ENCODE measurements at places on chromosomes 11 and 22.
A peak's percentile ranks its signal among the peaks of the same experiment; 100 is the strongest.

DNA sequence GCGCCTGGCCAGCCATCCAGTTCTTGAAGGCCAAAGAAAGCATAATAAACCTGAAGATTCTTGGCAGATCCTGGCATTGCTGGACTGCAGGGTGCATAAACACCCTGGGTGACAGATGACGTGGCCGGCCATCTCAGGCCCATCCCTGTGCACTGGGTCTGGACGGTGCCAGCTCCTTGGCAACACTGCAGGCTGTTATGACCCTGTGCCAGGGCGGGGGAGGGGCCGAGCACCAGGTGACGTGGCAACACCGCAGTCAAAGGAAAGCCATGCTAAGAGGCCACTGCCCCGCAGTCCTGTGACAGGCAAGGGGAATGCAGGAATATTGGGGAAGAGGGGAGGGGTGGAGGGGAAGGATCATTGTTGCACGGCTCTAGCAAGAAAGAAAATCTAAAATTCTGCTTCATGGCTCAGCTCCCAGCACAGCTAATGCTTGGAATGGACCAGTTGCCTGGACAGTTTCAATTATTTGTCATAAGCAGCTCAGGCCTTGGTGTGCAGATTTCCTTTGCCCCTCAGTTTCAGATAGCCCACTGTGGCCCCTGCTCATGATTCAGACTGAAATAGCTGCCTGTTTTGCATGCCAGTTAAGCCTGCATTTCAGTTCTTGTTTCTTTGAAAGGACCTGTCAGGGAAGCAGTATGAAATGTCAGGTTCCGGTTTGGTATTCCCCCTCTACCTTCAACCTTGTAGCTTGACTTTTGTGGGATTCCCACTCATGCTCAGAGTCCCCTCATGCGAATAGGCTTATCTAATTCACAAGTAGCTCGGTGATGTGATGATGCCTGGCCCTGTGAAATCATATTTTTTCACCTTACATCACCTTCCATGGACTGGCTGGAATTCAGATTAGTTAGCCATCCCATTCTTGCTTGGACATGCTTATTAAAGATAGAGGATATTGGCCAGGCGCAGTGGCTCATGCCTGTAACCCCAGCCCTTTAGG is 29.7 kb upstream of the DDX6 start:
- no peak for DNase-seq

DNA sequence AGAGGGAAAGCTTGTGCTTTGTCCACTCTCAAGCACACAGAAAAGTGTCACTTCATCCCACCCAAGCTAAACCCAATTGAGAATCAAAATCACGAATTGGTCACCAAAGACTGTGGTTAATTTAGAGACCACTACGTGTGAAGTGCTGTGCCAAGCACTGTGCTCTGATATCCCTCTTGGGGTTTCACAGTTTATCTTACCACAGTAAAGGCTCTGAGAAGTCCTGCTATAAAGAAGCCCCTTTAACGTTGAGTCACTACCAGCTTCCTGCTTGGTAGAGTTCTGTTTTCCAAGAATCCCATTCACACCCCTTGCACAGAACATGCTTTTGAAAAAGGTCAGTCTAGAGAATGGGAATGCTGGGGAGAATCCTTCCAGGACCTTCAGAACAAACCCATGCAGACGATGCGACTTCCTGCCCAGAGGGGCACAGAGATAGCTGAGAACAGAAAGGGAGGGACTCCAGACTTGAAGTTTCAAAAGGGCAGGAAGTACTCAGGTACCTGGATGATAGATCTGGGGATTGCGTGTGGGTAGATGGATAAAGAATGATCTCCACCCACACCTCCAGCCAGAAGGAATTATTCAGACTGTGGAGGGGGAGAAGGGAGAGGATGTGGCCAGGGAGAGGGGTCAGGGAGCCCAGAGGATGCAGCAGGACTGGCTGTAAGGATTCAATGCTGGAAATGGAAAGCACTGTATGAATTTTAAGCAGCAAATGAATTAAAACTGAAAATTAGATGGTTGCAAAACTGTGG is 18.1 kb upstream of the TSPAN18 start:
- DNase-seq = no peak

GRCh38 chr11:59550842-59551658 is 39.7 kb downstream of the OR4D9 start:
- peak; percentile 91 for DNase-seq

DNA sequence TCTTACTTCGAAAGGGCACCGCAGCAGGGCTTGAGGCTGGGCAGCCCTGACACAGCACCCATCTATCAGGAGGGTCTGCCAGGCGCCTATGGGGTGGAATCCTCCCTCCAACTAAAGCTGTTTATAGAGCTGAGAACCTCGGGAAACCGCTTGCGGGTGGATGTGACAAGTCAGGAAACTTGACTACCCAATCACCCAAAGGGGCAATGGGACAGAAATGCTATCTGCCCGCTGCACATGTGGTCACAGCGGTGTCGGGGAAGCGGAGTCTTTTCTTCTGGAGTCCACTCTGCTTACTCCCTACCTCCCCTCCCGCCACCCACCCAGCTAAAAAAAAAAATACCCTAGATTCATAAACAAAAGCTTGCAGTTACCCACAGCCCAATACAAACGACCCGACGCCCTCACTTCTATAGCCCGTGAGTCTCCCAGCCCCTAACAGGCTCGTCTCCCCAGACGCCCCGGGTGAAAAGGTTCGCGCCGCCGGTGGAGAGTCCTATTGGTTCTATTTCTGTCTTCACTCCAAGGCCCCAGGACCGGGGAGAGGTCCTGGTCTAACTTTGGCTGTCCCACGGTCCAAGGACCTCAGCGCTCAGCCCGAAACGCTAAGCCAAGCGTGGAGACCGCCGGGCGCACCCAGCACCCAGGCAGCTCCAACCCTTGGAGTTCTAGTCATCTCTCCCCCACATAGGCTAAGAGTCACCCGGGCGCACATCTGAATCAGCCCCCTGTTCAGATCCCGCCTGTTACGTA is 1.4 kb downstream of the TRPC6 start:
- DNase-seq = no peak

- DNase-seq = no peak
Measured at GRCh38 chr11:2177076-2177475, 5.5 kb upstream of the TH start.

DNA sequence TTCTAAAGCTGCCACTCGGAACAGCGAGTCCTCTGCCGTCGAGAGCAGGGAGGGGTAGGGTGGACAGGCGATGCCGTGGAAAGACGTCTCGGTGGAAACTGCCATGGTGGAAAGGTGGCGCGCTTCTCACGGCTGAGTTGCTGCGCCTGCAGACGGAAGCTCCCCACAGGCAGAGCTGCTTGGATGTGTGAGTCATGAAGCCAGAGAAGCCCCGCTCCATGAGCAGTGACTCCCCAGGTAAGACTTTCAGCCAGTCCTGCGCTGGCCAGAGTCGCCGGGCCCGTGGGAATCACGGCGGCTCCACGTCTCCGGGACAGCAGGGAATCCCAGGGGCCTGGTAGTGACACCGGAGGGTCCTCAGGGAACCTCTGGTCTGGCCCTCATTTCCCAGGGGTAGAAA is 4.0 kb upstream of the TRMU start:
- DNase-seq = no peak

GRCh38 chr11:124623861-124624525 is 1.3 kb downstream of the TBRG1 start:
- peak; percentile 51 for DNase-seq

GRCh38 chr11:102640946-102641345 is 15.8 kb upstream of the MMP20 start:
- no peak for DNase-seq

- DNase-seq = peak; percentile 80
Measured at GRCh38 chr11:69642913-69643632, 2.1 kb downstream of the CCND1 start.

- DNase-seq = no peak
Measured at GRCh38 chr22:46887978-46888377, 125.5 kb downstream of the TBC1D22A start.

DNA sequence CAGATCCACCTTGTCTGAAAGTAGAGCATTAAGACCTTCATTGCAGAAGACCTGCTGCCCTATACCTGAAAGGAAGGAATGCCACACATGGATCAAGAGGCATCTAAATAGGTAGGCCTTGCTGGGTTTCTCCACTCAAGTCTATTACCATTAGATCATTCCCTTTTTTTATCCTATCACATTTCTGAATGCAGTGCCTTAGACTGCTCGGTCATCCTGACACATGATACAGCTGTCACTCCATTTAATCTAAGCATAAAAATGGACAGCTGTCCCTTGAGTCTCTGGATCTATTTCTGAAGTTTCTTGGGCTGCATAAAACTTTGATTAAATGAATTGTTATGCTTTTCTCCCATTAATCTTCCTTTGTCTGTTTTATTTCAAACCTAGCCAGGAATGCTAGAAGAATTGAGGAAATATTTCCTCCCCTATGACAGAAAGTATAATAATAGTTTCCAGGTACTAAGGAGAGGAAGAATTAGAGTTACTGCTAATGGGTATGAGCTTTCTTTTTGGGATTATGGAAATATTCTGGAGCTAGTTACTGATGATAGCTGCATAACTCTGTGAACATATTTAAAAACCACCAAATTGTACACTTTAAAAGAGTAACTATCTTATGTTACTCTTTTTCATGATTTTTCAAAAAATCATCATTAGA is 88.0 kb downstream of the DLG2 start:
- no peak for DNase-seq

GRCh38 chr11:121293288-121293594 is 670 bp downstream of the SC5D start:
- DNase-seq = no peak

- no peak for DNase-seq
Measured at GRCh38 chr11:64348383-64349024, 8.5 kb downstream of the CCDC88B start.

DNA sequence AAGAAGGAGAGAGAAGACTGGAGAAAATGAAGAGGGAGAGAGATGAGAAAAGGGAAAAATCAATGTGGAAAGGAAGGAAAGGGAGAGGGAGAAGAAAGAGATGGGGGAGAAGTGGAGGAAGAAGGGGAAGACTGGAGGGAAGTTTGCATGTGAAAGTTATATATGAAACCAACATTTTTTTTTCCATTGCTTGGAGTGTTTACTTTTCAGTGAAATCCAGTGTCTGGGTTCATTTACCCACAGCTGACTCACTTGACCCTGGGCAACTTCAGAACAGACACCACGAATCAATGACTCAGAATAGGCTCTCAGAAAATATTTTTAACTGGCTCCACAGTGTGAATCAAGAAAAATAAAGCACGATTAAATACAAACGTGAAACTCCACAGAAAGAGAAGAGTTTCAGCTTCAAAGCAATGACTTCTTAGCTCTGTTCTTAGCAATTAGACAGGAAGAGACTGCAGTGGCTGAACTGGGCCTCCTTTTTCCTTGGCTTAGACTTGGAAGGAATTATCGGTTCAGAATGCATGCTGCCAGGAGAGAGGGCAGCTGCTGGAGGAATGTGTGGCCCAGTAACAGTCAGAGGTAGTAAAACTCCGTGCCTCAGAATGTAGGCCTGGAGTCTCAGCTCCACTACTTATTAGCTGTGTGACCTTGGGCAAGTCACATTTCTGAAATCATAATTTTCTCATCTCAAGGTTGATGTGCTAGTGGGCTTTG is 237.5 kb downstream of the MIAT start:
- peak; percentile 97 for DNase-seq

DNA sequence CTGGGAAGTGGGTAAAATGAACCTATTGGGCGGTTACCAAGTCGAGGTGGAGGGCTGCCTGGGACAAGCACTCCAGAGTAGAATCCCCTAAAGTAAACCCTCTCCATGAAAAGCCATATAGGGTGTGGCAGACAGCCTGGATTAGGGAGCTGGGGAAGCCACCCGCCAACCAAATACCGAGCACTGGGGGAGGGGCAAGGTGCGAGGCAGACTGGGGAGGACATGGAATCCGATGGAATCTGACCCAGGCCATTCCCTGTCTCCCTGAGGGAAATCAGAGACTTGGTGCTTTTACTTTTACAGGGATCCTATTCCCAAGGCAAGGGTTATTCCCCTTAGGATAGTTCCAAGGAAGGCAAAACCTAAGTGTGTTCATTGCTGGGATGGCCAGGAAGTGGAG is 130.9 kb upstream of the HSD17B12 start:
- DNase-seq = no peak

- DNase-seq = no peak
Measured at GRCh38 chr11:31651208-31651607, 141.6 kb downstream of the ELP4 start.

DNA sequence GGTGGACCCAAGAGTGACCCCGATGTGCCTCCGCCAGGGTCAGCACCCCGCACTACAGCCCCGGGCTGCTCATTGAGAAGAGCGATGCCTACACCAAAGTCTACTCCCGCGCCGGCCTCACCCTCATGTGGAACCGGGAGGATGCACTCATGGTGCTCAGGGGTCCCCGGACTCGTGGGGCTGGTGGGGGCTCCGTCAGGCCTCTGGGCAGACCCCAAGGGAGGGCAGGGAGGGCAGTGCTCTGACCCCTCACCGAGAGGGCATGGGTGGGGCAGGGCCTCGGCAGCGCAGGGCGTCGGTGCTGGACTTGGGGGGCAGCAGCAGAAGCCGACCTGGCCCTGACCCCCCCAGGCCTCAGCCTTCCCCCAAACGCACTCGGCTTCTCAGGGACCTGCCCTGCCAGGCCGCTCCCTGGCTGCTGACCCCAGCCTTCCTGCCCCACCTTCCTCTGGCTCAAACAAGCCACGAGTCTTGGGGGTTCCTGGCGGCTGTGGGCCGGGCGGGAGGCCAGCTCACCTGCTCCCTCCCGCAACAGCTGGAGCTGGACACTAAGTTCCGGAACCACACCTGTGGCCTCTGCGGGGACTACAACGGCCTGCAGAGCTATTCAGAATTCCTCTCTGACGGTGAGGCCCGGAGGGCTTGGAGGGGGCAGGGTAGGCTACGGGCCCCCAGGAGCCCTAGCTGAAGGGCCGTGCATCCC is 2.9 kb downstream of the MUC2 start:
- DNase-seq = no peak

DNA sequence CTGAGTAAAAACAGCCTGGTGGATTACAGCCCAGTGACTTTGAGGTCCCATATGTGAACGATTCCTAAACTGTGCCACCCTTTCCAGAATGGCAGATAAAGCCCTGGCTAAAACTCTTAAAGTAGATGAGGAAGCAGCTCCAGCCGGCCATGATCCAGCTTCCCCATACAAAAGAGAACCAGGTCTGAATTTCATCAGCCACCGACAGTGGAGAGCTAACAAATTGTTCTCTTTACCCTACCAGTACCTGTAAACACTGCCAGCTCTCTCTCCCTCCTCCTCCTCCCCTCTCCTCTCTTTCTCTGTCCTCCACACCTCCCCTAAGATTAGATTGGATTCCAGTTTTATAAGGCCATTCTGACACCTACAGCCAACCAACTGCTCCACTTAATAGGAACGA is 176.9 kb downstream of the DSCAML1 start:
- DNase-seq = no peak

GRCh38 chr11:849951-850774 is 7.5 kb downstream of the TSPAN4 start:
- DNase-seq = no peak

GRCh38 chr11:5726351-5726750 is 9.9 kb upstream of the OR56B1 start:
- no peak for DNase-seq

GRCh38 chr22:50308597-50308935 is 1.1 kb upstream of the PLXNB2 start:
- DNase-seq = peak; percentile 92

- DNase-seq = peak; percentile 15
Measured at GRCh38 chr11:19345519-19345847, 104.7 kb upstream of the E2F8 start.

- DNase-seq = no peak
Measured at GRCh38 chr11:134537941-134538340, 125.9 kb upstream of the B3GAT1 start.

GRCh38 chr11:2685051-2685450 is 14.7 kb downstream of the KCNQ1OT1 start:
- DNase-seq = no peak

GRCh38 chr11:22512457-22512856 is 113.2 kb downstream of the FANCF start:
- DNase-seq = no peak
